Bronchial epithelial cell (primary cell): ENCODE measurements at places on chromosomes 3 and 15. TPM values are rescaled to one million over a fixed set of nuclear protein-coding genes. Genes with fewer than 3 reads are reported as not detected.

- no peak for DNase-seq
Observed at GRCh38 chr3:141380987-141381386, 12.7 kb downstream of the ZBTB38 start.

DNA sequence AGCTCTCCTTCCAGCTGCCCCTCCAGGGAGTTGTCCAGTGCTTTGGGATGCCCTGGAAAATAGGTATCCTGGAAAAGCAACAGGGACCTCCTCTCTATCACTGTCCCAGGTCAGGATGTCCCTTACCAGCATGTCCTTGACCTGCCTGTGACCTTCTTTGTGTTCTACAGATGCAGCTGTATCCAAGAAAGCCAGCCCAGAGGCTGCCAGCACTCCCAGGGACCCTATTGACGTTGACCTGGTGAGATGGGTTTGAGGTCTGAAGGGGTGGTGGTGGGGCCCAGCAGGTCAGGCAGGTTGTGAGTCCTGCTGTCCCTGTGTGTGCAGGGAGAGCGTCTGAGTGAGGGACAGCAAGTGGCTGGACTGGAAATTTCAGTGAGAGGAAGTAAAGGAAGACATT, 30.2 kb downstream of the PML start:
- no peak for DNase-seq

GRCh38 chr3:16945330-16945729, 60.6 kb downstream of the PLCL2 start:
- DNase-seq, result peak; percentile 29

GRCh38 chr15:88708655-88709054, 69.8 kb downstream of the ISG20 start:
- DNase-seq, result no peak

DNA sequence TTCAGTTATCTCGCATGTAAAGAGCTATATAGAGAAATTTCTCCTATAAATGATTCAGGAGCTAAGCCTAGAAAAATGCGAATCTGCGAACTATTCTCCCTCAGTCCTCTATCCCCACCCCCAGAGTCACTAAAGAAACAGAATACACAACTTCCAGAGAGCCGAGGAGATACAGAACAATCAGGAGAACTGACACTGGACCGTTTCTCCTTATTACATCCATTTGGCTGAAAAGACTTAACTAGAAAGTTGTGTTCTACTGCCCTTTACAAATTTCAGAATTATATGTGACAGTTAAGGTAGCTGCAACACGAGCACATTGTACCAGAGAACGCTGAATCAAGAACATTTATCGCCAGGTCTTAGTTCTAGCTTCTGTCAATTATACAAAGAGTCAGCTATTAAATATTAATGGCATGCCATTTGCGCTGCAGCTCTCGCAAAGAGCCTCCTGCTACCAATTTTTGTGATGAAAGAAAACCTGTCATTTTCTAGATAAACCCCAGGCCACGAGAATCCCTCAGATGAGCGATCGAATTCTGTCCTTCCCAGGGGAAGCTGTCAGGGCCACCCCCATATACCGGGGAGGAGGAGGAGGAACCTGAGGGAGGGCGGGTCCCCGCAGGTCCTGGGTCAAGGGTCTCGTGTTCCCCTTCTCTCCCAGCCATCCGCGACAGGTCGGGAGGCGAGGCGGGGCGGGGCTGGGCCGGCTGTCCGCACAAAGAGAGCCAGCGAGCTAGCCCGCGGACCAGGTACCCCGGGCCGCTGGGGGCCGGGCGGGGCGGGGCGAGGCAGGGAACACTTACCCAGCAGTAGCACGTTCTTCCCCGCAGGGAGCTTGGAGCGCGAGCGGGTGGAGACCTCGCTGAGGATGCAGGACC, 878 bp downstream of the DYNC1LI1 start:
- peak; percentile 50 for DNase-seq

GRCh38 chr3:43079536-43080332, 26.1 kb downstream of the POMGNT2 start:
- no peak for DNase-seq

DNA sequence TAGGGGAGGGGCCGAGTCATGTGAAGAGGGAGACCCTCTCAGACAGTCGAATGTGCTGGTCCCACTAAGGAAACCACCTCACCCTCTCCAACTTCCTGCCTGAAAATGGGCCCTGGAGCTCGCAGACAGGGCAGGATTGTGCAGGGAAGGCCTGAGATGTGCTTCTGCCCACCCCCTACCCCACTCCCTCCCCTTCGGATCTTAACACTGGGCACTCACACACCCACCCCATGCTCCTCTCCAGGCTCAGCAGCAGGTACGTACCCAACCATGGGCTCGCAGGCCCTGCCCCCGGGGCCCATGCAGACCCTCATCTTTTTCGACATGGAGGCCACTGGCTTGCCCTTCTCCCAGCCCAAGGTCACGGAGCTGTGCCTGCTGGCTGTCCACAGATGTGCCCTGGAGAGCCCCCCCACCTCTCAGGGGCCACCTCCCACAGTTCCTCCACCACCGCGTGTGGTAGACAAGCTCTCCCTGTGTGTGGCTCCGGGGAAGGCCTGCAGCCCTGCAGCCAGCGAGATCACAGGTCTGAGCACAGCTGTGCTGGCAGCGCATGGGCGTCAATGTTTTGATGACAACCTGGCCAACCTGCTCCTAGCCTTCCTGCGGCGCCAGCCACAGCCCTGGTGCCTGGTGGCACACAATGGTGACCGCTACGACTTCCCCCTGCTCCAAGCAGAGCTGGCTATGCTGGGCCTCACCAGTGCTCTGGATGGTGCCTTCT, 20.0 kb downstream of the ATRIP start:
- no peak for DNase-seq

DNA sequence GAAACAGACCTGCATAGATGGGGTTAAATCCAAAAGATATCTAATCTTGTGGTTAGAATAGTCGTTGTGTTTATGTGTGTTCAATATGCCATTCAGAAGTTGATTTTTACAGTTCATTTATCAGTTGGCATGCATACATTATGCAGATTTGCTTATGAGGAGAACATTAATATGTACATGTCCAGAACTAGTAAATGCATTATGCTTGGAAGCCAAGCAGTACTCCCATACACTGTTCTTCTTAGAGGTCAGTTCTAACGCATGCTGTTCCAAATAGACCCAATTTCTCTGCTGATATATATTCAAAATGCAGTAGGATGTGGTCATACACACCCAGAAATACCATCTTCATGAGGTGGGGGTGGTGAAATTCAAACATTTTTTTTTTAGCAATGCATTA, 956 bp downstream of the FGF12 start:
- DNase-seq, result no peak

GRCh38 chr15:71784719-71785118, 25.6 kb upstream of the NR2E3 start:
- no peak for DNase-seq

- DNase-seq, result no peak
Observed at GRCh38 chr3:101043687-101044078, 50.5 kb upstream of the ABI3BP start.

GRCh38 chr3:56154297-56154696, 314.0 kb downstream of the ERC2 start:
- peak; percentile 8 for DNase-seq

DNA sequence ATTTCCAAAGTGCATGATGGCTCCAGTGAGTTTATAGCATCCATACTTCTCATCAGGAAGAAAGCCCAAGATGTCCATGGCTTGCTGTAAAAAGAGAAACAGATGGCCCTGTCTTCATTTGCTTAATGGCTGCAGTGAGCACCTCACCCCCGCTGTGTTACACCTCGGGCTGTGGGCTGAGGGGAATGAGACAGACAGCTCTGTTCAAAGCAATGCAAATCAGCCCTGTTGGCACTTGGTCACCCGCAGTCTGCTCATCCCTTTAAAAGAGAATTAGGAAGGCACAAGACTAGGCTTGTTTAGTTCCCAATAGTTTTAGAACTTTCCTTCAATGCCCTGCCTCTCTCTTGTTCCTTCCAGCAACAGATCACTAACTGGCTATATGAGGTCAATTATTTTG, 25.2 kb downstream of the MYH15 start:
- no peak for DNase-seq

- DNase-seq, result no peak
Observed at GRCh38 chr15:45386974-45387373, 8.6 kb upstream of the GATM start.

- DNase-seq, result no peak
Observed at GRCh38 chr3:163327086-163327485, 1751.2 kb downstream of the SI start.

- DNase-seq, result no peak
Observed at GRCh38 chr3:108152274-108152673, 61.4 kb upstream of the CD47 start.

DNA sequence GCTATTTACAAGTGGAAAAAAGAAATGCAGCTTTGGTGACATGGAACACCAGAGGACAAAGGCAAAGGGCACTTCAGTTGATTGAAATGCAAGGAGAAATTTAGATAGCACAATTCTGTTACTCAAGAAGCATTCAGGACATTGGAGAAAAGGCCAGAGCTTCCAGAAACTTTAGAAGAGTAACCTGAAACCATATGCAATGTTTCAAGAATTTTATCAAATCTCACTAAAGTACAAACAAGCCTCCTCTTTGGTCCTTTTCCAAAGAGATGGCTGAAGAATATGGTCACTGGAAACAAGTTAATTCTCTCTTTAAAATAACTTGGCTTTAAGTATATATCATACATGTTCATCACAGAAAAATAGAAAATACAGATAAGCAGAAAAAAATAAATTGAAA, 14.6 kb upstream of the LMOD3 start:
- DNase-seq, result no peak

- DNase-seq, result no peak
Observed at GRCh38 chr15:68730976-68731897, 89.5 kb downstream of the ANP32A start.

- no peak for DNase-seq
Observed at GRCh38 chr3:127784283-127784682, 38.0 kb downstream of the MGLL start.

DNA sequence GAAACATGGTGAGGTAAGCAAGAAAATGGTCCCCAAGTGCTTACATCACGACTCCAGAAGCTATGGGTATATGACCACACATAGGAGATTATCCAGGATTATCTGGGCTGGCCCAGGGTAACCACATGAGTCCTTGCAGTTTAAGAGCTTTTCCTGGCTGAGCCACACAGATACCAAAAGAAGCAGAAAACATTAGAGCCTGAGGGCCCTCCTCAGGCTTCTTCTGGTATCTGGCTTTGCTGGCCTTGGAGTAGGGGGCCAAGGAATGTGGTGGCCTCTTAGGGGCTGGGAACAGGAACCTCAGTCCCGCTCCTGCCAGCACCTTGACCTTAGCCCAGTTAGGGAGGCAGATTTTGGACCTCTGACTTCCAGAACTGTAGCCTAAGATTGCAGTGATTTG, 259.1 kb downstream of the KCNMB2 start:
- DNase-seq, result no peak

DNA sequence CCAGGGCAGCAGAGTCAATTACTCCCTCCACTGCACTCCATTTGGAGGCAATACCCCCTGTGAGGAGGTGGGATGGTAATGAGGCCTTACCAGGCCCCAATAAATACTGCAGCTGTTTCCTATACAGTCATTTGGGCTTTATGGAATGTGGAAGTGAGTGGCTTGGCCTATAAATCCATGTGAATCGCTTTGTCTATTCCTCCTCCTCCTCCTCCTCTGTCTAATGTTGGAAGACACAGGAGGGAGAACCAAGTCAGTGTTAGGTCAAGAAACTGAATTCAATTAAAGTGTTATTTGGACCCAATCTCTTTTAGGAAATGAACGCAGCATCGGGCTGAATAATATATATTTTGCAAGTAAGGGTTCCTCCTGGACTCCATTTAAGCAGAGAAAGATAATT, 17.3 kb upstream of the SRGAP3 start:
- DNase-seq, result no peak

DNA sequence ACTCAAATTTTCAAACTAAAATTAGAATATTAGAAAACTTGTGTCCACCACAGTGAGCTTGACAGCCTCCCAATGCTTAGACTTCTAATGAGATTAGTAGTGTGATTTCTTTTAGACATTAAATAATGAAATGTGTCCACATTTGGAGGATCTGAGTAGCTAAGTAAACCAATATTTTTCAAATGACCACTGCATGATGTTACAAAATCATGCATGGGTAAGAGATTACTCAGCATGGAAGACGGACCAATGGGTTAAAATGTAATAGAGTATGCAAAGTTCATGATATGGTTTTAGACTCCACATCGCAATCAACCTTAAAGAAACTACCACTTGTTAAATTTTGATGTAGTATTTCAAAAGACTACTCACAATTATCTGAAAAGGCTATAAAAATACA, 130.6 kb downstream of the IMPG2 start:
- peak; percentile 56 for DNase-seq

GRCh38 chr3:112675943-112676535, 35.1 kb upstream of the CCDC80 start:
- DNase-seq, result no peak

- DNase-seq, result peak; percentile 37
Observed at GRCh38 chr3:148075771-148076716, 621.7 kb upstream of the AGTR1 start.

DNA sequence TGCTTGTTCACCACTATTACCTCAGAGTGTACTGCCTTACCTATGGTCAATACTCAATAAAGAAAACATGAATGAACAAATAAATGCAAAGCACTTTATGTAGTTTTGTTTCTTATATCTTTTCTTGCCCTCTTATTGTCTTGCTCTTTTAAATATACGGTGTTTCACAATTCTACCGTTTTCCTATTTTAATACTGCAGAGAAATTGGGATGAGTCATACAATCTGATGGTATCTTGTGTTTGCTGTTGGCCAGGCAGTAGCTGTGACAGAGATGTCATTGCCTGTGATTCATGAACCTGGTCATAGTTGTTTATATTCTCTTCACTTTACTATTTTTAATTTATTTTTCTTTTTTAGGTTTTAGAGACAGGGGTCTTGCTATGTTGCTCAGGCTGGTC, 48.3 kb downstream of the SERP1 start:
- peak; percentile 56 for DNase-seq

GRCh38 chr15:92304223-92304975, 89.3 kb upstream of the ST8SIA2 start:
- no peak for DNase-seq

GRCh38 chr3:169256796-169257522, 406.6 kb downstream of the MECOM start:
- no peak for DNase-seq

DNA sequence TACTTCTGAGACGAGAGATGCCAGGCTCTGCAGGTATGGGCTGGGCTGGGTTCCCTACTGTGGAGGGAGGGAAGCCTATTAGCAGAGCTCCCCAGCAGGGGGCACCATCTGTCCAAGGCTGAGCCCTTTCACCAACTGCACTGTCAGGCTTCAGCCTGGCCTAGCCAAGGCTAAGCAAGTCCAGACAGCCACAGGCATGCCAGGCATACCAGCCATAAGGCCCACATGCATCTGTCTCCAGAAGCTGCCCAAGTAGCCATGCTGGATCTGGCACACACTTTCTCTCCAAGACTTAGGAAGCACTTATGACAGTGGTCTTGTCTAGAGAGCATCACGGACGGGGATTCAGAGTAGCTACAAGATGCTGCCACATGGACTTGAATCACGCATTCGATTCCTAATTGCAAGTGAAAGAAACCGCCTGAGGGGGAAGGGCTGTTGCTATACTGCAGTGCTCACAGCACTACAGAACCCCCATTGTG, 28.3 kb downstream of the RUVBL1 start:
- peak; percentile 94 for DNase-seq

GRCh38 chr15:45132844-45133560, 3.2 kb downstream of the DUOX1 start:
- peak; percentile 48 for DNase-seq

Gene TRIM71
- total RNA-seq, result not detected in 2 replicates

Gene GOLGA8O
- total RNA-seq, result 0.51 TPM in 1 of 2 replicates, not detected in the other

Gene RBP2
- not detected in 2 replicates for total RNA-seq

Gene KNG1
- total RNA-seq, result not detected in 2 replicates

Gene IGDCC3
- total RNA-seq, result not detected in 2 replicates

Gene BCL2A1
- 0.26 and 0.38 TPM in 2 replicates for total RNA-seq

Gene LRRC49
- total RNA-seq, result 4.7 and 5.5 TPM in 2 replicates

Gene TMC3
- total RNA-seq, result not detected in 2 replicates

Gene CLDN16
- 0.26 and 0.51 TPM in 2 replicates for total RNA-seq
